Stimulated activated CD8-positive, alpha-beta memory T cell treated with anti-CD3 and anti-CD28 coated beads, Interleukin-7, amount 100 ng/mL, for 1 hour (primary cell): ENCODE measurements at places on chromosomes 2 and 18.

GRCh38 chr2:84906900-84907714 lies 1.7 kb downstream of the TMSB10 start:
- no peak for DNase-seq

- no peak for DNase-seq
Observed at GRCh38 chr2:24579053-24579803, 88.2 kb downstream of the NCOA1 start.

DNA sequence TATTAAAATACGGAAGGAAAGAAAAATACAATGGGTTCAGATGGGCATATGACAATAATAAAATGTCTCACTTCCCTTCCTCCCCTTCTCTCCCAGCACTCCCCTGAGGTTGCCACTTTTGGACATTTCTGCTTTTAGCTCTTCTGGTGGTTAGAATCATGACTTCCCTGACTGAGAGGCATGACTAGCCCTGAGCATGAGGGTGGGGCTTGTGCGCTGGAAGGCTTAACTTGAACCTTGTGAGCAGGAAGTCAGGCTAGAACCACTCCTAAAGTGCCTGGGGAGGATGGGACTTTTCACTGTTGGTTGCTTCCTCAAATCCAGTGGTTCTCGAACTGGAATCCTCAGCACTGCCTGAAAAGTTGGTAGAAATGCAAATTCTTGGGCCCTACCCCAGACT lies 19.7 kb upstream of the ARHGAP25 start:
- DNase-seq, result no peak

DNA sequence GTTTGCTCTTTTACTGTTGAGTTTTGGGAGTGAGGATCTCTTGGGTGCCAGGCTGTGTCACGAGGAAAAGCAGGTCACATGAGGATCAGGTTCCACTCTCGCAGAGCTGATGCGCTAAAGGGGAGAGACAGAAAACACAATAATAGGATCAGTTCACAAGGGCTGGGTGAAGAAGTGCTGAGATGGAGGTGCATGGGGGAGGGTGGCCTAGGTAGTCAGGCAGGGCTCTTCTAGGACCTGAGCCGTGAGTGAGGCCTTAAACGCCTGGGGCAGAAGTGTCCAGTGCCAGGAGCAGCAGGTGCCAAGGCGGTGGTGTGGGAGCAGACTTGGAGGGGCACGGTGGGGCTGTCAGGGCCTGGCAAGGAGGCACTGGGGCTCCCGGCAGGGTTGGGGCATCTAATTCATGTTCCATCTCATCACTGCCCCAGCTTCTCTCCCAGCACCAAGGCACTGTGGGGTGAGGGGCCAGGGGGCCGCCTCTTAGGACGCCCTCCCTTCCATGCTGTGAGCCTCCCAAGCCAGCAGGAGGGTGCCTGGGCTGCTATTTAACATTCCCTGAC lies 9.3 kb downstream of the KCNIP3 start:
- no peak for DNase-seq

DNA sequence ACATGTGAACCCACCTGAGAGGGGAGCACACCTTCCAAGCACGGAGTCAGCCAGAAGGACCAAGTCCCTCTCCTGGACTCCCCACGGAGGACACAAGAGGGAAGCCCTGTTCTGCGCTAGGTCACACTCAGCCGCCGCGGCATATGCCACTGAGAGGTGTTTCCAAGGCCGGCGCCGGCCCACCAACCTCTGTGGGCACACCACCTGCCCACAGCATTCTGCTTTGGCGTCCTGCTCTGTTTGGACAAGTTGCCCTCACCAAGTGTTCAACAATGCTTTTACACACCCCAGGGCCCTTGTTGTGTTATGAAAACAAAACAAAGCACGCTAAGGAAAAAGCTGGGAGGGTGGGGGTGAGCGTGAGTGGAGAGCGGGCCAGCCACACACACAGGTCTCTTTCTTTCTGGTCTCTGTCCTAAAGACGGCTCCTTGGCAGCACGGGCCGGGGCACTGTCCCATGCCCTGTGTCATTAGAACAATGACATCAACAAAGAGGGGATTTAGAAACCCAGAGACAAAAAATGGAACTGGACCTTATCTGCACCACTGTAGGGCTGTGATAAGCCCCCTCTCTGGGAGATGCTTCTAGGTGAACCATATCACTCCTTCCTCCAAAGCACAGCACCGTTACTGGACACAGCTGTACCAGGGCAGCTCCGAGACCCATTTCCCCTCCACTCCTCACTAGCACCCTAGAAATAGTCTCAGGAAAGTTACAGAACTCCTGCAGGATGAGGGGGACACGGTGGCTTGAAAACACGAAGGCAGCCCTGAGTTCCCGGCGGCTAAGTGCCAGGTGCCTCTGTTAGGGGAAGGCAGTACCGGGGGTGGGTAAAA lies 17.0 kb downstream of the SMAD7 start:
- DNase-seq, result no peak

DNA sequence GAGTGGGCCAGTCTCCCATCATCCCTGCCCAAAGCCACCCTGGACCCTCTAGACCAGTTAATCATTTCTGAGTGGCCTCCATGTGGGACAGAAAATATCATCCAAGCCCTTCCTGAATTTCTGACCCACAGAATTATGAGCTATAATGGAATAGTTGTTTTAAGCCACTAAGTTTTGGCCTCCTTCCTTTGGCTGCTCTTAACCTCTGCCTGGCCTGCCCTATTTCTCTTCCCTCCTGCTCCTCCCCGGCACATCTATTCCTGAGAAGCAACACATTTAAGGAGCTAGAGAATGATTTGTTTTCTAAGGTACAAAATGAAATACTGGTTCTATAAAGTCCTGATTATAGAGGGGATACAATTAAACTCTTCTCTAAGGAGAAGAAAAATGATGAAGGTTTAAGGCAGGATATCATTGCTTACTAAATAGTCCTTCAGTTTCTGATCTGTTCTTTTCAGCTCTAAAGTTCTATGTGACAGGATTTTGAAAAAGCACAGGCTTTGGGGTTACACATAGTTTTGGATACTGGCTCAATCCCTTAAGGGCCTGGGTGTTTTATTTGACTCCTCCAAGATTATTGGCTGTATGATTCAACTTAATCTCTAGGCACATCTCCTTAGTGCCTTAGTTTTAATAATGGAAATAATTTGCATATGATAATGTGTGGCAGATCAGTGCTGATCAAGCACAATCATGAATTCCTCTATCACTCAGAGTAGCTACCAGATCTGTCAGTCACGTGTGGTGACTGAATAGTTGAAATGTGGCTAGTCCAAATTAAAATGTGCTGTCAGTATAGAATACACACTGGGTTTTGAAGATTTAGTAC lies 240.3 kb downstream of the VAPA start:
- no peak for DNase-seq

GRCh38 chr2:64274399-64275173 lies 130.4 kb upstream of the PELI1 start:
- DNase-seq, result no peak

DNA sequence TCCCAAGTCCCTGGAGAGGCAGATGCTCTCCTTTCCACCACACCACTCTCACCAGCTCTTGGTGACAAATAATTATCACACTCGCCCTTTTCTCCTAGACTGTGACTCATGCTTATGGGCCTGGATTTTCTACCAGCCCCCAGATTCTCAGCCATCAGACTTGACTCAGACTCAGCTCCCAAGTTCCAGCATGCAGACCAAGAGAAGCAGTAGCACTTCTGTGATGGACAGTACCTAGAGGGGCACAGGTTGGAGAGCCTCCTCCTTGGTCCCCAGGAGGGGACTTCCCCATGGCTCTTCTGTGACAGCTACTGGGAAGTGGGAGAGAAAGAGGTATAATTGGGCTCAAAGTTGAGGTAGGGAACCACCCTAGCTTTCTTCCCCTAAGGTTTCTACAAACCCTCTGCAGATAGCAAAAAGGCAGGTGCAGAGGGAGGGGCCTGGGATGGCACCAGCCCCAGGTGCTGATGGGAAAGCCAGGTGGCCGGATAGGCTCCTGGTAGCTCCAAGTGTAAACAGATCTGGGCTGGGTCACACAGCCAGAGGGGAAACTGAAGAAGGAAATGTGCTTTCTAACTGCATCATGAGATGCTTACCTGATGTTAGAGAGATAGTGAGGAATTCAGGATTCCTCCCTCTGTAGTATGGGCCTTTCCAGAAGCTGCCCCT lies 4.1 kb downstream of the TCF23 start:
- no peak for DNase-seq

- DNase-seq, result no peak
Observed at GRCh38 chr2:227855440-227855839, 16.0 kb upstream of the DAW1 start.

DNA sequence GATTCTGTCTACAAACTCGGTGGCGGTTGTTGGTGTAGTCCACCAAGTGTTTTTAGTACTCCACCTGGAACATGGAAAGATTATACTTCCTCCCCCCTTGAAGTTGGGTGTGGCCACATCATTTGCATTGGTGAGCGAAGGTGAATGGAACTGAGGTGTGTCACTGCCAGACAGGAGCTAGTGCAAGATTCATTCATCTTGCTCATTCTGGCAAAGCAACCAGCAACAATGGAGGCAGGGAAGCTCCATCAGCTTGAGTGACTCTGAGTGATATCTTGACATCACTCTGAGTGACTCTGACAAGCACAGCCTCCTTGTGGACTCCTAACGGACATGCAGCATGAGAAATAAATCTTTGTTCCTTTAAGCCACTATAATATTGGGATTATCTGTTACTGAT lies 54.7 kb upstream of the SLC1A4 start:
- DNase-seq, result no peak

DNA sequence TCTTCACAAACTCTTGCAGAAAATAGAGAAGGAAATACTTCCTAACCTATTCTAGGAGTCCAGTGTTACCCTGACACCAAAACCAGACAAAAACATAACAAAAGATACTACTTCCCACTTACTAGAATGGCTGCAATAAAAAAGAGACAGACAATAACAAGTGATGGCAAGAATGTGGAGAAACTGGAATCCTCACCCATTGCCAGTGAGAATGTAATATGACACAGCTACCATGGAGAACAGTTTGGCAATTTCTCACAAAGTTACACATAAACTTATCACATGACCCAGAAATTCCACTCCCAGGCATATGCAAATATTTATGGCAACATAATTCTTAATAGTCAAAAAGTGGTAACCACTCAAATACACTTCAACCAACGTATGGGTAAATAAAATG lies 209.8 kb upstream of the CTAGE1 start:
- no peak for DNase-seq

- DNase-seq, result no peak
Observed at GRCh38 chr2:169739351-169739750, 5.7 kb downstream of the KLHL23 start.

DNA sequence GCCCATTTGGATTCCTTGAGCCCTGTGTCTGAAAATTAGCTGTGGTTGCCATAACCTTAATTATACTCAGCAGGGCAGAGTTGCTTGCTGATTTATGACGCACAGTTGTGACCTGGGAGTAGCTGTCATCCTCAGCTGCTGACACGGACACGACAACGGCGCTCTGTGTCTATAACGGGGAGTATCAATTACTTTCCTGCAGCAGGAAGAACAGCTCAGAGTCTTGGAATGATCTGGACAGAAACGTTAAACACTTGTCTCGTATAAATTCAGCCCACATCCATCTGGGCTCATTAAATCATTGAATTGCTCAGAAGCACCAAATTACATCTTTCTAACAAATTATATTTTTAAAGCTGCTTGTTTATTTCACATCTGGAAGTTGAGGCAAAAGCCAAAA lies 116.3 kb downstream of the SEPTIN10 start:
- no peak for DNase-seq

DNA sequence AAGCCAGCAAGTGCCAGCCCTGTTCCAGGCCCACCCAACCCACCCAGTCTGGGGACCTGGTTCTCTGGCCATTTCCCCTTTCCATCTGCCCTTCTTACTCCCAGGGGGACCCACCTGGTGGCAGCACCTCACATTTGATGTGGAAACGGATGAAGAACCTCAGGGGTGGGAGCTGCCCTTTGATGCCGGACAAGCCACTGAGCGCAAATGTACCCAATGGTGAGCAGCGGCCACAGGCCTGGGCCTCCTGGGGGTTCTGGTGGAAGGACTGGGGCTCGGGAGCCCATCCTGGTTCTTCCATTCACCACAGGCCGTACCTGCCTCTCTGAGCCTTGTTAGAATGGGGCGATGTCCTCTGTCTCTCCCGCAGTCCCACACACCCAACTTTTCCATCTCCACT lies 84.7 kb downstream of the EPAS1 start:
- no peak for DNase-seq

GRCh38 chr18:79786786-79787526 lies 10.8 kb upstream of the KCNG2 start:
- no peak for DNase-seq

DNA sequence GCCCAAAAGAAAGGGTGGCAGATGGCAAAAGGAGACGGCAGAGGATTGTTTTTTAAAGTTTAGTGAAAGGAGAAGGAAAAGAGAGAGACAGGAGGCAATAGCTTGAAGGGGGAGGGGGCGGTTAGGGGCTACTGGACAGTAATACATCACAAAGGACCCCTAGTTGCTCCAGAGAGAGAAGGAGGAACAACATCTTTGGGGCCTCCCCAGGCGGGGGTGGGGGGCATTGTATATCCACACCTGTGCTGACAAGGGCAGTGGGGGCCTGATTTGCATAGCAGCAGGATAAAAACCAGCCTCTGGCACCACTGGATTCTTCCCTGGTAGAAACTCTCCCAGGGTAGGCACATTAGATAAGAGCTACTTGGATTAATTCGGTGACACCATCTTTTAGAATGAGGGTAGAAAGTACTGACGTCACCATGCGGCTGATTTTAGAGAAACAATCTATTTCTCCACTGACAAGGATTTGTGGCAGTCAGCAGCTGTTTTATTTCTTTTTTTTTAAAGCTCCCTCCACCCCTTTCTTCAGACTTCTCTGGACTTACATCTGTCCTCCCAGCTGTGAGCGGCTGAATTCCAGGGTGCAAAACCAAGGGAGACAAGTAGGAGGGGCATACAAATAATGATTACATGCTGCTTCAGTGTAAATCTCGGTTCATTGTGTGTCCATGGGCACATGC lies 199.8 kb upstream of the NRP2 start:
- DNase-seq, result no peak

DNA sequence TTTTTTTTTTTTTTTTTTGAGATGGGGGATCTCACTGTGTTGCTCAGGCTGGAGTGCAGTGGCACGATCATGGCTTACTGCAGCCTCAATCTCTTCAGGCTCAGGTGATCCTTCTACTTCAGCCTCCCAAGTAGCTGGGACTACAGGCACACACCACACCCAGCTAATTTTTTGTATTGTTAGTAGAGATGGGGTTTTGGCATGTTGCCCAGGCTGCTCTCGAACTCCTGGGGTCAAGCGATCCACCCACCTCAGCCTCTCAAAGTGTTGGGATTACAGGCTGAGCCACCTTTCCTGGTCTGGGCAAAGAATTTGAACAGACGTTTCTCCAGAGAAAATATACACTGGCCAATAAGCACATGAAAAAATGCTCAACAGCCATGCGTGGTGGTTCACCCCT lies 2.9 kb upstream of the SNRNP200 start:
- DNase-seq, result no peak
